ENCODE measurements at places on chromosomes 12 and 14.

- DNase-seq = no peak
These were observed 5.2 kb upstream of the GNG2 start for GRCh38 chr14:51855234-51855633.

- no peak for DNase-seq
These were observed 46.6 kb upstream of the ESRRB start for GRCh38 chr14:76329154-76329928.

DNA sequence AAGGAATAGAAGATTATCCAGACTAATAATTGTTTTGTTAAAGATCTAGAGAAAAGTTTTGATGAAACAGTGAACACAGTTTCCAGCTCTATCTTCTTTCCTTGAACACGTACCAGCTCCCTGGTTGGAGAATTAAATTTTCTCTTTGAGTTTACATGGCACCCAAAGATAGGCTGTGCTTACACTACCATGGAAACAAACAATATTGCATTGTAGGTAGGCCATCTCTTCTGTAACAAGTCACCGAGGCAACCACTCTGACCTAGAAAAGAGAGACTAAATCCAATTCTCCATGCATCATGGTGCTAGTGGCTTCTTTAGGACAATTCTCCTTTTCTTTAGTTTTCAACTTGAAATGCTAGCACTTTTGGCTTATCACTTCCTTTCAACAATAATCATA, 9.9 kb downstream of the BMAL2 start:
- no peak for DNase-seq

DNA sequence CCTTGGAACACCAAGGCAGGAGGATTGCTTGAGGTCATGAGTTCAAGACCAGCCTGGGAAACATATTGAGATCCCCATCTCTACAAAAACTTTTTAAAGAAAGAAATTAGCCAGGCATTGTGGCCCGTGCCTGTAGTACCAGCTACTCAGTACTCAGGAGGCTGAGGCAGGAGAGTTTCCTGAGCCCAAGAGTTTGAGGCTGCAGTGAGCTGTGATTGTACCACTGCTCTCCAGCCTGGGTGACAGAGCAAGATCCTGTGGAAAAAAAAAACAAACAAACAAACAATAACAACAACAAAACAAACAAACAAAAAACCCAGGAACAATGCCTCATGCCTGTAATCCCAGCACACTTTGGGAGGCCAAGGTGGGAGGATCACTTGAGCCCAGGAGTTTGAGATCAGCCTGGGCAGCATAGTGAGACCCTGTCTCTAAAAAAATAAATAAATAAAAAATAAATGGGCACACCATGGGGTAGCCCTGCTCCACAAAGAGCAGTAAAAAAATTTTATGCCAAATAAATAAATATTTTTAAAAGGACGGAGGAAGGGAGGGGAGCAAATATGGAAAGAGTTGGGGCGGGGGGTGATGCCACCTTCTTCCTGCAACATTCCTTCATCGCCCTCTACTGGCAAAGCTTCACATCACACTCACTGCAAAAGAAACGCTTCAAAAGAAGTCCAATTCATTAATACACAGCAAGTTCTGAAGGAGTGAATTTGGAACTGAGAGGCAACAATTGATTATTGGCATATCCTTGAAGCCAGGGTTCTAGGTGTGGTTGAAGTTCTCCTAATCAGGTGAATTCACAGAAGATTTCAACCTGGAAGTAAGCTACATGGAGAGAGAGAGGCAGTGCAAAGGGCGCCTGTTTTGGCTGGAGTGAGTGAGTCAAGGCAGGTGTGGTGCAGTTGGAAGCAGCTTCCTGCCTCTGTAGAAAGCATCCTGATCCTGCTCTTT, 8.8 kb upstream of the GNPTAB start:
- DNase-seq = peak; percentile 49

DNA sequence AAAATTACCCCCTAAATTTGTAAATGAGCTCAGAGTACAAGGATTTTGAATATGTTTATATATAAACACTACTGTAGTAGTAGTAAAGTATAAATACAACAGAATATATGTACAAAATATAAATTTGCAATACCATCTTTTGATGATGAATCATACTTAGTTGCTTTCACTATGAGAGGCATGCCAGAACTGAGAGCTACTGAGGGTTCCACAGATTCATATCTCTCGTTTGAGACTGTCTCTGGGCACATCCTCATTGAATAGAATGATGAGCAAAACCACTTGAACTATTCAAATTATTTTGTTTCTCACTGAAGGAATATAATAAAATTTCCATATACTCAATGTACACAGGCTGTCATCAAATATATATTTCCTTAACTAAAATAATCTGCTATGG, 417.6 kb downstream of the NAV3 start:
- no peak for DNase-seq

- no peak for DNase-seq
These were observed 44.2 kb downstream of the BBS10 start for GRCh38 chr12:76303989-76304460.

GRCh38 chr14:65344011-65344410, 68.5 kb upstream of the FUT8 start:
- DNase-seq = no peak

DNA sequence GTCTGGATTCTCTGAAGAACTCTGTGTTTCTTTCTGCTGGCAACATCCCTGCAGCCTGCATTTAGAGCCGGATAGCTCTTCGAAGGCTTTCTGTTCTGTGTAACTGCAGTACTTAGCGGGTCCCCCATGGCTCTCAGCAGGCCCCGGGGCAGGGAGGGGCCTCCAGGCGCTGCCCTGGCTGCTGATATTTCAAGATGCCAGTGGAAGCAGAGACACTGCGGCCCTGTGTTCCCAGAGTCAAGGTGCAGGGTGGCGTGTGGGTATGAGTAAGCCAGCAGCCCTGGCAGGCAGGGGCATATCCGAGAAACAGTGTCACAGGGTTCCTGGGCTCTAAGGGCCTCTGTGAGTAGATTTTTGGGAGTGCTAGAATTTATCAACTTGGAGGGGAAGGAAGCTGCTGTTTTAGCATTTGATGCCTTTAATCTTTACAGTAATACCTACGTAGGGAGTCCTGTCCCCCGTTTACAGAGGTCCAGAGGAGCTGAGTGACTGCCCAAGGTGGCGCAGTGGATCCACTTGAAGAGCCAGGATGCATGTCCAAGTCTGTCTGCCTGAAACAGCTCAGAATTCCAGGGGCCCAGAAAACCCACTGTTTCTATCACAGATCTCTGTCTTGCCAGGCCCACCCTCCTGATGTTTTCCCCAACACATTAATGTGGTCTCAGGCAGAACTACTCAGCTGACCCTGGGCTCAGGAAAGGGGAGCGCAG, 16.2 kb downstream of the ESRRB start:
- DNase-seq = no peak

- no peak for DNase-seq
These were observed 119.7 kb upstream of the PARP11 start for GRCh38 chr12:3992945-3993344.

DNA sequence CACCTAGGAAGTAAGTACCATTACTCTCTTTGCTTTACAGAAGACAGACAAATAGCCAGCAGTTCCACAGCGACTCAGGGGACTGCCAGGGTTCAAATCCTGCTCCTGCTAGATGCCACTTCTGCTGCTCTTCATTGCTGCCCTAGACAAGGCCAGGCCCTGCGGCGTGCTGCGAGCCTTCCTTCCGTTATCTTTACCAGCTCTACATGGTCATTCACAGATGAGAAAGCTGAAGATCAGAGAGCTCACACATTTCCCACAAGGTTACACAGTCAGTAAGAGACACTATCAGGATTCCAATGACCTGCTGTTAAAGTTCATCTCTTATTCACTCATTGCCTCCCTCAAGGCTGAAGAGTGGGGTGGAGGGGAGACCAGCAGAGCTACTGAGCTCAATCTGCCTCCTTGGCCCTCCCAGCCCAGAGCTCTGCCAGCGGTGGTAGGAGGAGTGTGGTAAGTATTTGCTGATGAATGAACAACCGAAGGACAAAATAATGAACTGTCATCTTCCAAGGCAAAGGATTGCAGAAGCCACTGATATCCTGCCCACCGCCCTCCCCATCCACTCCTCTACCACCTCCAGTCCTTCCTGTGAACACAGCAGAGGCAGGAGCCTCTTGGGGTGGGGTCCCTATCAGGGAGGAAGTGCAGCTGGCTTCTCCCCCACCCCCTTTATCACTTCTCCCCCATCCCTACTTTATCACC, 14.6 kb upstream of the HDAC7 start:
- DNase-seq = no peak

GRCh38 chr14:76203086-76204001, 51.6 kb downstream of the GPATCH2L start:
- DNase-seq = no peak

DNA sequence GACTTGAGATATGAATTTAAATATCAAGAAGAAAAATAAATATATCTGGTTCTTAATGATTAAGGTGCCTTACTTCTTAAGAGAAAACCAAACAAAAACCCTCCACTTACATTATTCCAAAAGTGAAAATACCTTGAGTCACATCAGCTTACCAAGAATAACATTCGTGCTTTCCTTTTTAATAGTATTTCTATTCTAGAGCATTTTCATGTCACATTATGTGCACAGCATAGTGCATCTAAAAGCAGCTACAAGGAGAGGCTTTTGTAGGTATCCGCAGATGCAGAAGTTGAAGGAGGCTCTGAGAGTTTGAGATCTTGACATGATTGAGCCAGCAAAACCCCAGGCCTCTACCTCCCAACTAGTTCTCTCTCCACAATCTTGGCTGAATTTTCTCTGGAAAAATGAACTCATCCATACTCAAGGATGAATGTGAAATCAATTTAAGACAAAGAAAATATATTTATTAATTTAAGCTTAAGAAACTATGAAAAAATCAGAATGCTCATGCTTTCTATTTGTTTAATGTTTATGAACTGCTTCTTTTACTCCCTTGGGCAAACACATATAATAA, 275.0 kb downstream of the AKAP6 start:
- DNase-seq = no peak

DNA sequence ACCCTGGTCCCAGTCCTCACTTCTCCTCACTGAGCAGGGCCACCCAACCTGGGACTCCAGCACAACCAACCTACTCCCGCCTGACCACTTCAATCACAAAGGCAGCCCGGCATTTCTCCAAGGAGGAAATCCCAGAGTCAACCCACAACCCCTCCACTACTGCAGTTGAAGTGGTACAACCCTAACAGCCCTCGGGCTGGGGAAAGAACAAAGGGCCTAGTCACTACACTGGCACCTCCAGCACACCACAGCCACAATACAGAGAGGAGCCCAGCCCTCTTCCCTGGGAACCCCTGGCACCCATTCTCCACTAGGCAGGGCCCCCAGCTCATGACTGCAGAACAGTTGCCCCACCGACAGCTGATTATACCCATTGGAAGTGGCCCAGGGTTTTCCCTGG, 13.7 kb upstream of the OR5AU1 start:
- DNase-seq = no peak

DNA sequence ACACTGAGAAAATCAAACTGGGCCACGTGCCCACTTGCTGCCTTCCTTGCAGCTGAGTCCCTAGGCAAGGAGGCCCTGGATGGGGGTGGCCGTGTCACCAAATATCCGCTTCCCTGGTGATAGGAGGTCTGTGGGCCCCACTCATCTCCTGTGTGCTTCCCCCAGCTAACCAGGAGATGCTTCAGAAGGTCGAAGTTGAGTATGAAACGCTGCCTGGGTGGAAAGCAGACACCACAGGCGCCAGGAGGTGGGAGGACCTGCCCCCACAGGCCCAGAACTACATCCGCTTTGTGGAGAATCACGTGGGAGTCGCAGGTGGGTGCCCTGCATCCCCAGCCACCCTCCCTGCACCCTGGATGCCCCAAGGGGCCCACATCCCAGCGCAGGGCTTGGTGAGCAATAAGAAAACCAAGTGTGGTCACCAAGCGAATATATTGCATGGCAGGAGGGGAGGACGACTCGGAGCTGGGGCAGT, 6.8 kb upstream of the SIVA1 start:
- no peak for DNase-seq

GRCh38 chr12:20421421-20421820, 53.1 kb downstream of the PDE3A start:
- no peak for DNase-seq

DNA sequence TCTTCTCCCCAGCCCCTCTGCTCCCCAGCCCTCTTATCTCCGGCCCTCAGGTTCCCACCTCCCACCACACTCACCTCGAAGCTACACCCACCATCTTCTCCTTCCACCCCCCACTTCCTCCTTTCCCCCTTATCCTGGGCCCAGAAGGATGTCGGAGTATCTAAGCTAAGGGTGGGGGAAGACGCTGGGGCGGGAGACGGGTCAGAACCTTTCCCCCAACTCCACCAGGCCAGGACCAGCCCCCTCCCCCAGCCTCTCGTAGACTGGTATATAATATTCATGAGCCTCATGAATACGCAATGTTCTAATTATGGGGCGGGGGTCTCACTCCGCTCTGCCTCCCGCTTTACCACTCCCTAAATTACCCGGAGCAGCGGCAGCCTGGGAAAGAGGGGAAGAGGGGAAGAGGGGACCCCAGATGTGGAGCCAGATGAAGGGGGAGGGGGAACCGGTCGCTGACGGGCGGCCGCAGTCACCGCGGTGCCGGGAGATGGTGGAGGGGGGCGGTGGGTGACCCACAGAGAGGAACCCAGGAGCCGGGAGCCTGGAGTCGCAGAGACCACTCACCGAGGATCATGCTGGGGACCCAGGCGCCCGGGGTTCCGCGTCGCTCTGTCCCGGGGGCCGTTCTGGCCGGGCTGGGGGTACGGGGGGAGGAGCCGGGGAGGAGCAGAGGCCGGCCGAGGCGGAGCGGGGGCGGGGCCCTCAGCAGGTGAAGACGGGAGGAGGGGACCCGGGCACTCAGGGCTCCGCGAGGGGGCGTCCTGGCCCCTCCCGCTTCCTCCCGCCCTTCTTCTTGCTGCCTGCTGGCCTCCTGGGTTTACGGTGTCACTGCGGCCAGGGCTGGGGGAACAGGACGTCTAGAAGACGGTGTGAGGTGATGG, 6.4 kb upstream of the ZNF385A start:
- DNase-seq = peak; percentile 50

DNA sequence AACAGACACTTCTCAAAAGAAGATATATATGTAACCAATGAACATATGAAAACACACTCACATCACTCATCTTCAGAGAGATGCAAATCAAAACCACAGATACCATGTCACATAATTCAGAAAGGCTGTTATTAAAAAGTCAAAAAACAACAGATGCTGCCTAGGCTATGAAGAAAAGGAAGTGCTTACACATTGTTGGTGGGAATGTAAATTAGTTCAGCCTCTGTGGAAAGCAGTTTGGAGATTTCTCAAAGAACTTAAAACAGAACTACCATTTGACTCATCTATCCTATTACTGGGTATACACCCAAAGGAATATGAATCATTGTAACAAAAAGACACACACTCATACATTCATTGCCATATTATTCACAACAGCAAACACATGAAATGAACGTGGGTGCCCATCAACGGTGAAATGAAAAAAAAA, 35.1 kb downstream of the EIF2S3B start:
- no peak for DNase-seq

- no peak for DNase-seq
These were observed at the start of gene GSG1 for GRCh38 chr12:13103391-13104033. TSS of gene GSG1 (minus strand) at chr12:13103667. CDS start at chr12:13103512, 155 bp downstream.
